Vein endothelial cell (primary cell): ENCODE measurements at places on chromosomes 13 and 19. TPM values are rescaled to one million over a fixed set of nuclear protein-coding genes. Genes with fewer than 3 reads are reported as not detected.

The ADGRE1 gene
- not detected in 2 replicates for total RNA-seq

The ZNF211 gene
- 7.5 and 9.3 TPM in 2 replicates for total RNA-seq

The SIGLEC5 gene
- total RNA-seq, result under 0.01 TPM in 1 of 2 replicates, not detected in the other

The MADCAM1 gene
- total RNA-seq, result under 0.01 and 0.10 TPM in 2 replicates

The ZNF223 gene
- 5.2 and 5.8 TPM in 2 replicates for total RNA-seq

The DOCK6 gene
- 141 and 170 TPM in 2 replicates for total RNA-seq

The CALR3 gene
- not detected in 2 replicates for total RNA-seq

The AP2A1 gene
- 103 and 114 TPM in 2 replicates for total RNA-seq

The MTRF1 gene
- 10.1 and 13.9 TPM in 2 replicates for total RNA-seq

The ZNF66 gene
- total RNA-seq, result 4.6 and 8.1 TPM in 2 replicates

The ERCC1 gene
- 84.4 and 98.3 TPM in 2 replicates for total RNA-seq
